ENCODE measurements at places on chromosomes 5 and 9.

DNA sequence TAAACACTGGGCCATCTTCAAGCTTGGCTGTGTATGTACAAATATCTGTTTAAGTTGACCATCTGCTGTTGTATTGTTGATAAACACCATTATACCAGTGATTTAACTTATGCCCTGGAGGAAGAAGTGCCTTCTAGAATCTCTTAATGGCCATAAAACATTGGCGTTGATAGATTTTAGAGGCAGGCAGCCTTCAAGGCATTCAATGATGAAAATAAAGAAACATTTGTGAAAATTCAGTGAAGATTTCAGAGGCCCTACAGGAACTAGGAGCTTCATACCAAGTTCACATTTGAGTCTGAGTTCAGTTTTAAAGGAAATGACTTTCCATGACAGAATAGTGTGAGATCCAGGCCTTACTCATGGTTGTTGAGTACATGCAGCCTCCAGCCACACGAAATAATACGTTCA lies 52.2 kb downstream of the MAP1B start:
- no peak for DNase-seq

- DNase-seq, result no peak
Observed at GRCh38 chr9:91144769-91145168, 216.9 kb downstream of the AUH start.

GRCh38 chr9:92406477-92406876 lies 2.1 kb upstream of the OGN start:
- DNase-seq, result peak; percentile 9

DNA sequence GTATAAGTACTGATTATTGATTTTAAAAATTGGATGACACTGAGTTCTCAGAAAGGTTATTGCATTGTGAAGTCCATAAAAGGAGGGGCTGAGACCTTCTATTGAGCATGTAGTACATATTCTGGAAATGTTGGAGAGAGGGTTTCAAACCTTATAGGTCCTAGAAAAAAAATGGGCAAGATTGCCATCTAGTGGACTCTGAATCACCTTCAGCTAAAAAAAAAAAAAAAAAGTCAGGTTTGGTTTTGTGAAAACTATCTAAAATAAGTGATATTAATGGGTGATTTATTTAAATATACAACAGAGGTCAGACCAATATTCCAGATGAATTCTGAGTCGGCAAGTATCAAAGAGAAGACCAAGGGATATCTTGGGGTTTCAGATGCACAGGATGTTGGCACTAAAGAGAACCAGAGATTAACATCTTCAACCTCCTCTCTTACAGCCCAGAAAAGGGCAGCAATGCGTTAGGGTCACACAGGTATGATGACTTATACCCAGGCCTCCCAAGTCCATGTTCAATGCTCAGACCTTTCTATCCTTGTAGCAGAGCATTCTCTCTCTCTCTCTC lies 109.8 kb upstream of the NMUR2 start:
- no peak for DNase-seq

GRCh38 chr5:9231842-9232241 lies 314.0 kb downstream of the SEMA5A start:
- DNase-seq, result no peak

DNA sequence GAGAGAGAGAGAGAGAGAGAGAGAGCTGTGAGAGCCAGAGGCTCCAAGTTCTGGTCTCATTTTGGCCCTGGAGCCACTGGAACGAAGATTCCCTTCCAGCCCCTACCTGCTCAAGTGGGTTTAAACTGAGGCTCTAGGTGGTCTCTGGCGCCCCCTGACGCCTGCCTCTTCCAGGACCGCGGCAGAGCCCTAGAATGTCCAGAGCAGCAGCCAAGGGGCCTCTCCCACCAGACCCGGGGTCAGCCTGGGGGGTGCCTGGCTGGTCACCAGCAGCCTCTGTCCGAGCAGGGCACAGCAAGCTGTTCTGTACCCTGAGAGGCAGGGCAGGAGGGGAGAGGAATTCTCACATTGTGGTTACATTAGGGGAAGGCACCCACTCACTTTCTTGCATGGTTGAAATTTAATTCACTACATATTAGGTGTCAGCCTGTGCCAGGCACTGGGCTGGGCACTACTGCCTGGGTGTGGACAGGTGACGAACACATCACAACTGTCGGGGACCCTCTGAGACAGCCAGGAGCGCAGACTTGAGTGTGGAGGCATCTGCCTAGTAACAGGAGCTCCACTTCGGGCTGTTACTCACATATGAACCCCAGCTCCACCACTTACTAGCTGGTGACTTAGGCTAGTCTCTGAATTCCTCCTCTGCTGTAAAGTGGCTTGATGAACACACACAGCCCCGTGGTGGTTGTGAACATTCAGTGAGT lies 44.5 kb downstream of the AMBP start:
- no peak for DNase-seq

GRCh38 chr5:95631991-95632675 lies 12.2 kb downstream of the GPR150 start:
- peak; percentile 47 for DNase-seq

GRCh38 chr5:1440098-1440493 lies 5.1 kb downstream of the SLC6A3 start:
- DNase-seq, result no peak

DNA sequence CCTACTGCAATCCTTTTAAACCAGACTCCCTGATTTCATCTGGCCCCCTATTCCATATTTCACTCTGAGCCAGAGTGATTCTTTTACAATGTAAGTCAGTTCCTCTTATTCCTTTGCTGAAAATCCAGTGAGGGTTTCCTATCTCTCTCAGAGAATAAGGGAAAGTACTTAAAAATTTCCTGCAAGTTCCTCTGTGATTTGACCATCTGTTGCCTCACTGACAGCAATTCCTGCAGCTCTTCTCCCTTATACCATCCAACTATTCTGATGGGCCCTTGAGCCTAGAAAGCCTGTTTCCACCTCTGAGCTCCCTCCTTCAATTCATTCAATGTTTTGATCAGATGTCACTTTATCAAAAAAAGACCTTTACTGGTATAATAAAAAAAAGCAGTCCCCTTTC lies 317.1 kb upstream of the CCNH start:
- no peak for DNase-seq

- no peak for DNase-seq
Observed at GRCh38 chr9:98667005-98667640, 41.6 kb downstream of the GABBR2 start.

DNA sequence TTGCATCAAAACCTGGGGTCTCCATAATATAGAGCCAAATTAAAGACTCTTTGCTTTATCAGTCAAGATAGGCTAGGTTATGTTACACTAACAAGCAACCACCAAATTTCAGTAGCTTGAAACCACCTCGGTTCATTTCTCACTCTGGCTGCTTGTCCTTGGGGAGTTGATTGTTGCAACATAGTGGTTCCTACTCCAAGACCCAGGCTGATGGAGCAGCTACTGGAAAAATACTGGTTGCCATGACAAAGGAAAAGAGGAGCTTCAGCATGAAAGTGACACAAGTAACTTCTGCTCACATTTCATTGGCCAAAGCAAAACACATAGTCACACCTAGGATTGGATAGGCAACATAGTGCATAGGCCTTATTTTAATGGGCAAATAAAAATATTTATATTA lies 18.5 kb upstream of the RCL1 start:
- no peak for DNase-seq

DNA sequence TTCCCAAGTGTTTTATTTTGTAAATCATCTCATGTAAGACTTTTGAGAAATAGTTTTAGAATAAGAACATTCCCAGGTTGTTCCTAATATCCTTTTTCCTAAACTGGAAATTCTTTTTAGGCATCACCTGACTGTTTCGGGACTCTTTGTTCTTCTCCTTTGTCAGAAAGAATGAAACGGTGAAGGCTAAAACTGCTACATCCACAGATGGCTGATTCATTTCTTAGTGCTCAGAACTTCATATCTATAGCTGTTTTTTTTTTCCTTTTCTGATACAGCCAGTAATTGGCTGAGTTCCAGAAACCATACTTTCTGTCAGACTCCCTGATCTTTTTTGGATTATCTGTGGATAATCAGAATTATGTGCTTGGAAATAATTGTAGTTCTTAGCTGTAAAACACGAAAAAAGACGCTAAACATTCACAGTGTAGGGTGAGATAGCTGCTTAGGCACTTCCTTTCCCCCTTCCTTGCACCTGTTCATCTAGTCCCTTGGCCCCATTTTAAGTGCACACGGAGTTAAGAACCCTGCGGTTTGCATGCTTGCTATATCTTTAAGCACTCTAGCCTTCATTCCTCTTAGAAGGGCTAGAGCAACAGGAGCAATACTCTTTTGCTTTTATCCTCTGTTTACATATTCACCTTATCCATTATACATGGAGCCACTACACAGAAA lies 283.9 kb downstream of the PJA2 start:
- DNase-seq, result no peak

- no peak for DNase-seq
Observed at GRCh38 chr5:178186427-178186826, 744 bp downstream of the GMCL2 start.

GRCh38 chr5:1449081-1449630 lies 3.9 kb upstream of the SLC6A3 start:
- no peak for DNase-seq

DNA sequence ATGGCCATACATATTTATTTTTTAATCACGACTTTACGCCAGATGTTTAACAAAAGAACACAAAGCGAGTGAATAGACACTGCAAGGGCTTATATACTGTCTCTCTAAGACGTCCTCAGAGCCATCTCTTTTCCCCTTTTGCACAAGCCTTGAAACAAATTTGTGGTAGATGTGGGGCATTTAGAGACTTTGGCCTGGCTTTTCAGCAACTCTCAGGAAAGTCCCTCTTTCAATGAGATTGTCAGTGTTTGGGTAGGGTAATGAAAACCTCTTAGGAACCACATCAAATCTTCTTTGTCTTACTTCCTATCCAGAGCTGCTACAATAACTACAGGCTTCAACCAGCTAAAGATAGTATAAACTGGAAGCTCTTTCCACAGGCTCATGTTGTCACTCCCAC lies 380.0 kb downstream of the ANXA1 start:
- no peak for DNase-seq

- DNase-seq, result no peak
Observed at GRCh38 chr5:8944005-8944404, 601.9 kb downstream of the SEMA5A start.

DNA sequence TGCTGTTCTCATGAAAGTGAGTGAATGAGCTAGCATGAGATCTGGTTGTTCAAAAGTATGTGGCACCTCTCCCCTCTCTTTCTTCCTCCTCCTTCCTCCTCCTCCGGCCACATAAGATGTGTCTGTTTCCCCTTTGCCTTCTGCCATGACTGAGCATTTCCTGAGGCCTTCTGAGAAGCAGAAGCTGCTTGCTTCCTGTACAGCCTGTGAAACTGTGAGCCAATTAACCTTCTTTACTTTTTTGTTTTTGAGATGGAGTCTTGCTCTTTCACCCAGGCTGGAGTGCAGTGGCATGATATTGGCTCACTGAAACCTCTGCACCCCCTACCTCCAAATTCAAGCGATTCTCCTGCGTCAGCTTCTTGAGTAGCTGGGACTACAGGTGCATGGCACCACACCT lies 6.1 kb downstream of the S100Z start:
- DNase-seq, result peak; percentile 6

DNA sequence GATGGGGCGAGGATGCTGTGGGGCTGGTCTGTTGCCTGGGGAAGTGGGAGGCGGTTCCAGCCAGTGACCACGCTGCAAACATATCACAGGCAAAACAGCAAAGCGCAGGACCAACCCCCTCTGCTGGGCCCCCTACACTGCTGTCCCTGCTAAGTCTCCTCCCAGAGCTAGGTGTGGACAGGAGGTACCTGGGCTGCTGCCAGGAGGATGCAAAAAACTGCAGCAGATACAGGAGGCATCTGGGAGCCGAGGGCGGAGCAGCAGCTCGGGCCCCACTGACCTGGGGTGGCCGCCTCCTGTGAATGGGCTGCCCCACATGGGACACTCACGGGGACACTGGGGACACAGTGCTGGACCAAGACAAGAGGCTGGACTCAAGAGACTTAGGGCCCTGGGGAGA lies 48.0 kb upstream of the PHYKPL start:
- no peak for DNase-seq

DNA sequence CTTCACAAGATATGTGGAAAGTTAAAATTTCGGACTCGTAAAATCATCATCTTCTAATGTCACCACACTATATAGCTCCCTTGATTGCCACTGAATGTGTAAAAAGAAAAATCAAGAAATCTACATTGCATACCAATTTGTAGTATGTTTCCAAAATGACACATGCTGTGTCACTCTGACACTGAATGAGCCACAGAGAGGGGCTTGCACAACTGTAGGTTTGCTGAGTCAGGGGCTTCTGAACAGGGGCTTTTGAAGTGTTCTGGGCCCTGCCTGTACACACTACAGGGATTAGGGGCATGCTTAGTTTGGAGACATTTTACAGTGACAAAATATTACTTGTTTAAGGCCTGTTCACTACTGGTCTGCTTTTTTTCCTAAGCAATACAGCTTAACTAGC lies 234.4 kb upstream of the GRAMD2B start:
- DNase-seq, result no peak

DNA sequence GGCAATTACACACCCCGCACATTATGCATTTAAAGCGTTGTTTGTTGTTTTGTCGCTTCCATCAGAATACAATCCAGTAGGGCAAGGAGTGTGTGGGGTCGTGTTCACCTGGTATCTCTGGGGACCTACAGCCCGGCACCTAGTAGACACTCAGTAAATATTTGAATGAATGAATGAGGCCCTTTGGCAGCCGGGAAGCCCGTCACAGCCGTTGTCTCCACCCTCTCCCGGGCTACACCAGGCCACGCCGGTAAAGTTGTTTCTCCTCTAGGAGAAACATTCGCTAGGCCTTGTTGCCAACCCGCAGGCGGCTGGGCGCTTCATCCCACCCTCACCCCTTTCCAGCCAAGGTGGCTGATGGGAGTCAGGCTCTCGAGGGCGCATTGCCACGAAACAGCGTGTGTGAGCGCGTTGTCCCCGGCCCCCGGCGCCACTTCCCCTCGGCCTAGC lies 876 bp upstream of the JAK2 start:
- DNase-seq, result no peak

GRCh38 chr5:32233696-32234447 lies 59.8 kb upstream of the GOLPH3 start:
- no peak for DNase-seq

- no peak for DNase-seq
Observed at GRCh38 chr5:119902593-119902992, 273.2 kb downstream of the FAM170A start.

GRCh38 chr9:132768932-132769905 lies 99.0 kb downstream of the GTF3C4 start:
- DNase-seq, result peak; percentile 58
